Caki2 (cell line): ENCODE measurements at places on chromosomes 16 and 17.
A peak's percentile ranks its signal among the peaks of the same experiment; 100 is the strongest.

DNA sequence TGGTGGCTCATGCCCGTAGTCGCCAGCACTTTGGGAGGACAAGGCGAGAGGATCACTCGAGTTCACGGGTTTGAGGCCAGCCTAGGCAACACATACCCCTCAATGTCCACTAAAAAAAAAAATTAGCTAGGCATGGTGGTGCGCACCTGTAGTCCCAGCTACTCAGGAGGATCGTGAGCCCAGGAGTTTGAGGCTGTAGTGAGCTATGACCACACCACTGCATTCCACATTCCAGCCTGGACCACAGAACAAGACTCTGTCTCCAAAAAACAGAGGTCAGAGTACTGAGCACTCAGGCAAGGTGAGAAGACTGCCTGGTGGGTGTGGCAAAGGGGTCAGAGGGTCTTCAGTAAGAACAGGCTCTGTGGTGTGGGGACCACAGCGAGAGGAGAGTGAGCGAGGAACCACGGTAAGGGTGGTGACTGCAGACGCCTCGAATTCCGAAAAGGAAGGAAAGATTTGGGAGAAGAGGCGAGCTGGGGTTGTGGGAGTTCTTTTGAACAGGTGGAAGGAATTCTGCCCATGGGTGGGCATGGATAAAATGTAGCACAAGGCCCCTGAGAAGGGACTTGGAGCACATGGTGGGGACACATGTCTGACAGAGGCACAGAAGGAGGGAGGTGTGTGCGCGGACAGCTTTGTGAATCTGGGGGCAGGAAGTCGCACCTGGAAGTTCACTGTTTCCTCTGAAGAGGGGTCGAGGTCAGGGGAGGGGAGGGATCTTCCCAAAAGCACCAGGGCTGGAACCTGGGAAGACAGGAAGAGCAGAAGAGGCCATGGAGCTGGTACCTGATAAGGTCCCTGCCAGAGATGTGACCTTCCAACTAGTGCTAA lies 134.6 kb downstream of the PARN start:
- DNase-seq: no peak

- DNase-seq: peak; percentile 96
Observed at GRCh38 chr17:74431568-74432423, at the start of gene GPRC5C. TSS of gene GPRC5C (plus strand) at chr17:74432088. CDS start at chr17:74439777, 7,689 bp downstream.

DNA sequence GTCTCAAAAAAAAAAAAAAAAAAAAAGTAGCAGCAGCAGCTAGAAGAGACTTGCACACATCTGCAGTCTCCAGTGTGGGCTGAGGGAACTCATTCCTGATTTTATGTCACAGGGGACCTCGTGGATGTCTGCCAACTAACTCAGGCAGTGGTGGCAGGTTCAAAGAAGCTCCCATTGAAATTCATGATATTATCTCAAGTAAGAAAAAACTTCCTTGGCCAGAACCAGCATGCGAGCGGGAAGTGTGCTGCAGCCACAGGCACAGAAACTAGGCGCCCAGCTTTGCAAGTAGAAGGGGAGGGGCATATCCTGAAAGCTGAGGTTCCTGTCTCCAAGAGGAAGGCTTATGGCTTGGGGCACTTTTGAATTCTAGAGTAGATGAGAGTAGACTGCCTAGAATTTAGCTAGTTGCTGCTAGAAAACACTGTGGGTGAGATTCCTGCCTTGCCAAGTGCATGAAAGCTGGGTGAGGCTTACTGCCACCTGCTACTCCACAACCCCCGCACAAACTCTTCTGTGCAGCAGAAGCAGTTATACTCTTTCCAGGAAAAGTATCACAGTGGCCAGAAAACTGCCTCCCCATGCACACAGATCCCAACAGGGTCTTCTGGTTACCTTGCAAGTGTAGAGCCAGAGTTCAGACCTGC lies 603.8 kb upstream of the CA10 start:
- no peak for DNase-seq

DNA sequence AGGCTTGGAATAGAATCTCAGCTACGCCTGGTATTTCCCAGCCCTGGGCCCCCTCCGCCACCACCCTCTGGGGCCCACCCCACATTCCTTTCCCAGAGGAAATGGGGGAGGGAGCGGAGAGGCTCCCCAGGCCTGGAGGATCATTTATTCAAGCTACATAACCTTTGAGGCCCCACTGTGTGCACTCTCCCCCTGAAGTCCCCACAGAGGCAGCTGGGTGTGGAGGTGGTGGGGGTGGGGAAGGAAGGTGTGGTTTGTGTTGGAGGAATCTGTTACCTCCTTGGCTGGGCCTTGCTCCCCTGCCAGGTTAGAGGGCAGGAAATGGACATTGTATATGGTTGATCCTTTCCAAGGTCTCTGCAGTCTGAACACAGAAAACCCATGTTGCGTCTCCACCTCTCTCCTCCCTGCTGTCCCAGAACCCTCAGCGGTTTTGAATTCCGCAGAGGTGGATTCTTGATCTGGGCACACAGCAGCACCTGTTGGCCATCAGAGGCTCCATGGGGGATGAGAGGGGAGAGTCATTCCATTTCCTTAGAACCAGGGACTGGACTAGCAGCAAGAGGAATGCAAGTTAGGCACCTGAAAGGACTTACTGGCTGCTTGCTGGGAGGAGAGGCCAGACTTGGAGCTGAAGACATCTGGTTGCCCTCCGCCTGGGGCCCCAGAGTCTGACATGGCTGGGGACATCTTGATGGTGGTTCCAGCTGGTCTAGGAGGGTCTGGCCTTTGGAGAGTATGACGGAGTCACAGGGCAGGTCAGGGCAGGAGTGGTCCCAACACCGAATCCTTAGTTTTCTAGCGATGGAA lies 23.0 kb downstream of the ARHGAP23 start:
- DNase-seq: peak; percentile 75

DNA sequence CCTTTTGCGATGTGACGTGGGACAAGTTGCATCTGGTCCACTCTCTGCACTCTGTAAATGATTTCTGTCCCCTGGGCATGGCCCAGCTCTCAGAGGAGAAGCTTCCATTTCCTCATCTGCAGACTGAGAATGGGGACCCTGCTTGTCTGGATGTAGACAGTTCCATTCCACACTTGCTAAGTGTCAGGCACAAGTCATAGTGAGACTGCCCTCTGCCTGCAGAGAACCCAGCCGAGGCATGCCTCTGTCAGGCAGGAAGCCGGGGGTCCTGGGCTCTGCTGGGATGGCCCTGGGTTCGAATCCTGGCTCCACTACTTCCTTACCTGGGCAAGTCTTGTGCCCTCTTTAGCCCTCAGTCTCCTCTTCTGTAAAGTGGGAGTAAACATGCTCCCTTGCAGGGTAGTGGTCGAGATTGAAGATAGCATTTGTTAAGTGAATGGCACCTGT lies 4.1 kb downstream of the MAP2K3 start:
- no peak for DNase-seq

DNA sequence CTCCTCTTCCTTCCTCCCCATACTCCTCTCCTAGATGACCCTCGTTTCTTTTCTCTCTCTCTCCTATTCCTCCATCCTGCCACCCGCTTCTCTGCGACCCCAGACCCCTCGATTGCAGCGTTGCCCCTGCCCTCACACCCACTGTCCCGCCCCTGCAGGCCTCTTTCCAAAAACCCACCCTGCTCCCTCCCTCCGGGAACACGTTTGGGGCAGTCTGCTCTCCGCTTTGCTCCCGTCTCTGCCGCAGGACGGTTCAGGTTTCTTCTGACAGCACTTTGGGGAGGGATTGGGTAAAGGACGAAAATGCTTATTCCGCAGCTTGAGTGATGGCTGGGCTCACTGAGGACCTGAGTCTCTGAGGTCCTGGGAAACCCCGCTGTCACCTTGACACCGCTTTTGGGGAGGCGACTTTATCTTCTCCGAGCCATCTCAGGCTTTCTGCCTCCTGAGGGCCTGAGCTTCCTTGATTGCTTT lies 690 bp downstream of the NDE1 start:
- peak; percentile 22 for DNase-seq

DNA sequence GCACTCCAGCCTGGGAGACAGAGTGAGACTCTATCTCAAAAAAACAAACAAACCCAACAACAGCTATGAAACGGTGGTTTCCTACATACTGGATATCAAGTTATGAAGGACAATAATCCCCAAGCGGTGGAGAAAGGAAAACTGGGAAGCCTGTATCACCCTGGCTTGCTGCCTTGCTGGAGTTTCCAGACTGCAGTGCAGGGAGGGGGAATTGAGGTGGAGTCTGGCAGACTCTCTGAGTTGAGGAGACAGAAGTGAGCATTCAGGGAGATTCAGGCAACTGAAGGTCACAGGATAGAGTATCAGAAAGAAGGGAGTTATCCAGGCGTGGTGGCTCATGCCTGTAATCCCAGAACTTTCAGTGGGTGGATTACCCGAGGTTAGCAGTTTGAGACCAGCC lies 11.9 kb downstream of the QRICH2 start:
- DNase-seq: no peak

DNA sequence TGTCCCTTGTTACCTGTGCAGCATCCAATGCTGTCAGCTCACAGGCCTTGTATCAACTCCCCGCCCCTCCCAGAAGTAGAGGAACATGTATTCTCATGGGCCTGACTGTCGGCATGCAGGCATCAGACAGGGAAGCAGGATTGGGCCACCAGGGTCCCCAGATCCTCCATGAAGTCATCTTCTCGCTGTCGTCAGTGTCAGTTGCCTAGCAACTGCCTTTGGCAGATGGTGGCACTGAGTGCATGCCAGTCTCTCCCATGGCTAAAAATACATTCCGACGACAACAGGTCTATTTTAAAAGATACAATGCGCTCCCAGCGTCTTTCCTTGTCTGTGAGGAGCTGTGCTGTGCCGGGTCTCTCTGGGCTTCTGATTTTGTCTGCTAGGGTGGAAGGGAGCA lies 36.8 kb upstream of the CES5A start:
- DNase-seq: no peak

- no peak for DNase-seq
Observed at GRCh38 chr17:77654850-77655249, 303.7 kb upstream of the TNRC6C start.

GRCh38 chr17:37327341-37328090 lies 48.3 kb upstream of the C17orf78 start:
- peak; percentile 39 for DNase-seq

- no peak for DNase-seq
Observed at GRCh38 chr16:12329246-12329995, 352.9 kb downstream of the SNX29 start.

GRCh38 chr17:7548585-7549400 lies at the start of gene TNFSF12:
TSS of gene TNFSF12 (plus strand) at chr17:7549058. CDS start at chr17:7549154, 96 bp downstream.
- no peak for DNase-seq

DNA sequence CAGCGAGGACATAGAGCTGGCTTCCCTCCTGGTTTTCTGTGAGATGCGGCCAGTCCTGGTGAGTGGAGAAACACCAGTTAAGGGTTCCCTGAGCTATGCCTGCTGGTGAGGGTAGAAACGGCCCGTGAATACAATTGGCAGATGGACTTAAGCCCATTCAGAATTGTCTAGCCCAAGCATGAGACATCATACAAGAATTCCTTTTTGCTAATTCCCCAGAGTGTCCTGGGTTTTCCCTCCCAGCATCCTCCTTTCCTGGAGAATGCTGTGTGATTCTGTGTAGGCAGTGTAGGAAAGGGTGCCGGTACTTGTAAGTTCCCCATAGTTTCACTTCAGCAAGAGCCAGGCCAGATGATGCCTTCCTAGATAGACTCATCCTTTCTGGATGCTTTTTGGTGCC lies 65.1 kb downstream of the SDR42E1 start:
- DNase-seq: no peak

DNA sequence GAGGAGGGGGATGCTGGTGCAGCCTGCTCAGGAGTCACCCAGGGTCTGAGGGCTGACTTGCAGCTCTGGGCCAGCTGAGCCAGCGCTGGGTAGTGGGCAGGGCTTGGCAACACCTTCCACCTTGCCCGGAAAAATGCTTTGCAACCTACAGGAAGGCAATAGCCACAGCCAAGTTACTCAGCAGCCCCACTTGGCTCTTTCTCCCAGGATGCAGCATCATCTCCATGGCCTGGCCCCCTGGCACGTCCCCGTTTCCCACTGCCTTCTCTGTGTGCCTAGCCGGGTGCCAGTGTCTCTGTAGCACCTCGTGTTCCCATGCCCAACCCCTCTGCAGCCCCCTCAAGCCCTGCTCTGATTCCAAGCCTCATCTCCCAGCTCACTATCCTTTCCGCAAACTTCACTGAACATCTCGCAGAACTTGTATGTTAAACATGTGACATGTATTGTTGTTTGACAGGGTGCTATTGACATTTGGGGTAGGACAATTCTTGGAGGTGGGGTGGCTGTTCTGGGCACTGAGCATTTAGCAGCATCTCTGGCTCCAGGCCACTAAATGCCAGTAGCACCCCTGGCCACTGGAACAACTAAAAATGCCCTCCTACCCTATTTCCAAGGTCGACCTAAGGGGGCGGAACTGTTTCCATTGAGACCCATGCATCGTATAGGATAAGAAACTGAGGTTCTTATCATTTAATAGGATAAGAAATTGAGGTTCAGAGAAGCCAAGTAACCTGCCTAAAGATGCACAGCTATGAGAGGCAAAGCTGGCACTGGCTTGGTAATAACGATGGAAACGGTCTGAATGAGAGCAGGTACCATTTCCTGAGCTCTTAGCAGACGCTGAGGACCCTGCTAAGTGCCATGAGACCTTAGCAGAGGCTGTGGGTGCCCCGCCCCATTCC lies 12.2 kb downstream of the DEXI start:
- DNase-seq: no peak

DNA sequence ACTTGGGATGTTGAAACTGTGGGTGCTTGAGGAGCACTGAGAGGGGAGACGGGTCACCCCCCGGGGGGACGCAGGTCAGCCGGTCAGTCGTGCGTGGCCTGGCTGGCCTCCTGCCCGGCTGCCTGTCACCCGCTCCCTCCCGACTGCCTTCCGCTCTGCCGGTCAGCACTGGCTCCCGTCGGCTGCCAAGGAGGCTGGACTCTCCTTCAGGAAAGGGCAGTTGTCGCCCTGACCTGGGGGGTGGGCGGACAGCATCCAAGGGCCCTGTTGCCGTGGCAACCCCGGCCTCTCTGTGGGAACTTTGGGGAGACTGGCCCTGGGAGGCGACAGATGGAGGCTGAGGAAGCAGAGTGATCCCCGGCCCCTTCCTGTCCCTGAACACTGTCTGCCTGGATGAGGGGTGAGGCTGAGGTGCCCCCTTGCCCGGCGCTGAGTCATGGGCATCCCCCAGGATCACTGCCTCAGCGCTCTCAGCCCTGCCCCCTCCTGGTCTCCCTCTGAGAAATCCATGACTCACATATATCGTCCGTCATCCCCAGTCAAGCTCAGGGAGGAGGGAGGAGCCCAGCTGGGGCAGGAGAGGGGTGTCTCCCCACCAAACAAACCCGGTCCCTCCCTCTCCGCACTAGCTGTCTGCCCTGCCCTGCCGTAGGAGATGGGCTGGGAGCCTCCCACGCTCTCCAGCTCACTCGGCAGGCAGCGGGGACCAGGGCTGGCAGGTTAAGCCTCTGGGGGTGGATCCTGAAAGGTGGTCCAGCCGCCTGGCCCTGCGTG lies at the start of gene ADGRG1:
Gene ADGRG1 (plus strand): TSS at position 623 of the 774 bp plus-strand sequence. CDS start 21,658 bp downstream, outside the sequence.
- DNase-seq: peak; percentile 99

GRCh38 chr17:57385975-57386374 lies 129.7 kb downstream of the MSI2 start:
- DNase-seq: no peak

- DNase-seq: no peak
Observed at GRCh38 chr17:36198831-36199465, 2.4 kb upstream of the CCL3L1 start.

DNA sequence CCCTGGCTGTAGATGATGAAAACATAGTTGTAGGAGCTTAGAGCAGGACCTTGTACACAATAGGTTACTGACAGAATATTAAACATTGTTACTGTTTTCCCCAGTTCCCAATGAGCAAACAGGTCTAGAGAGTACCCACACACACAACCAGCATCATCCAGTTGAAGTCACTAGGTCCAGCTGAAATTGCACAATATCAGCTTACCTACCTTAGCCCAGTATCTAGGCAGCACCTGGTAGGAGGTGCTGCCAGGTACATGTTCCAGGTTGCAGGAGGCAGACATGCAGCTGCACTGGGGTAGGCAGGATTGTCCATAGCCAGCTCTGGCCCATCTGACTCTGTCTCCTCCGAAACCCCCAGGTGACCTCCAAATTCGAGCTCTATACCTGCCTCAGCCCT lies 1.5 kb upstream of the SYCE1L start:
- no peak for DNase-seq
